Body of pancreas (tissue), 4 donors: ENCODE measurements at places on chromosomes 11 and 22.
A peak's percentile ranks its signal among the peaks of the same experiment; 100 is the strongest.

DNA sequence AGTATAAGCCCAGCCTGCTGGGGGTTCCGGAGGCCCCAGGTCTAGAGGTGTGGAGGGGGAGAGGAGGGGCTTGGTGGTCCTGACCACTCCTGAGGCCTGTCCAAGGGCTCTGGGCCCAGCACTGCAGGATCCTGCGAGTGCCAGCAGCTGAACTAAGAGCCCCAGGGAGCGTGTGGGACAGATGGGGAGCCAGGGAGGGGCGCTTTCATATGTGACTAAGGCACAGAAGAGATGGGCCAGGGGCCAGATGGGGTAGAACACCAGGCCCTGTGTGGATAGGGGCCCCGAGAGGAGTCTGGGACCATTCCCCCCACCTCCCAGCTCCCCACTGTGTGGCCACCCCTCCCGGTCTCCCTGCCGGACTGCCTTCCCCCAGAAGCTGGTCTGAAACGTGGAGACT, 18.4 kb downstream of the MAFF start:
- no peak for DNase-seq

GRCh38 chr22:16845465-16845864, 20.3 kb upstream of the XKR3 start:
- no peak for DNase-seq

DNA sequence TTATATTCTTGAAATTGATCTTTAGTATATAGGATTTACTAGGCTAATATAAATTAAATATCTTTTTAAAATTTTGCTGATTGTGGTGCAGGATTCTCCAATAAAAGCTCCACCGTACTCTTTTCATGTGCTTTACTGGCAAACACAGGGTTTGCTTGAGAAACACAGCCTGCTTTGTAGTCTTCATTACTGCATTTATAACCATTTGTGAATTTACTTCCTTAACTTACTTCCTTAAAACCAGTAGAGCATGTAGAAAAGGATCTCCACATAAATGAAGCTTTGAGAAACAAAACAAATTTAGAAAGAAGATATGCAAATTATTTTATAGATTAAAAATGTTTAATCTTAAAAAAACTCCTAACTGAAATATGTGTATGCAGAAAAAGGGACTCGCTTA, 28.8 kb downstream of the SWAP70 start:
- DNase-seq = no peak

DNA sequence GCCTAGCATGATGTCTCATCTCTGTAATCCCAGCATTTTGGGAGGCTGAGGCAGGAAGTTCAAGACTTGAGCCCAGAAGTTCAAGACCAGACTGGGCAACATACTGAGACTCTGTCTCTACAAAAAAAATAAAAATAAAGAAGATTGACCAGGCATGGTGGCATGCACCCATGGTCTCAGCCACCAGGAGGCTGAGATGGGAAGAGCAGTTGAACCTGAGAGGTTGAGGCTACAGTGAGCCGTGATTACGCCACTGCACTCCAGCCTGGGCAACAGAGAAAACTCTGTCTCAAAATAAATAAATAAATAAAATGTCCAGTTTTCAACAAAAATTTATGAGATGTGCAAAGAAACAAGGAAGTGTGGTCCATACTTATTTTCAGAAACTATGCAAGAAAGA, 28.3 kb downstream of the EFCAB6 start:
- DNase-seq = no peak

GRCh38 chr22:22386602-22387385, 121.7 kb downstream of the ZNF280B start:
- DNase-seq = no peak

DNA sequence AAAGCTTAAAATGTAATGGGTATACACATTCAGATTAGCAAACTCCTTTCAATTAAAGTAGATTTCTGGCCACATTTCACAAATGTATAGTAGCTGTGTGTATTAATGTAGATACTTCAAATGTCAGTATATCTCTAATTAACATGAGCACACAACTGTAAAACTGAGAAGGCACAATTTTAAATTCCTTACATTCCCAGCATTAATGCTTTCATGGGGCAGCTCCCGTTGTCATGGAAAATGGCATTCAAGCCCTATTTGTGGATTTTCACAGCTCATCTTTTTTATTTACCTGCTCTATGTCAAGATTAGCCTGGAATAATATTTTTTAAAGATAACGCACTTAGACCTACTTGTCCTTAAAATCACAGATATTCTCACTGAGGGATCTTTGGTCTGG, 113.6 kb upstream of the SOX6 start:
- DNase-seq = no peak

GRCh38 chr22:20584029-20584871, 76.8 kb downstream of the MED15 start:
- DNase-seq = no peak

DNA sequence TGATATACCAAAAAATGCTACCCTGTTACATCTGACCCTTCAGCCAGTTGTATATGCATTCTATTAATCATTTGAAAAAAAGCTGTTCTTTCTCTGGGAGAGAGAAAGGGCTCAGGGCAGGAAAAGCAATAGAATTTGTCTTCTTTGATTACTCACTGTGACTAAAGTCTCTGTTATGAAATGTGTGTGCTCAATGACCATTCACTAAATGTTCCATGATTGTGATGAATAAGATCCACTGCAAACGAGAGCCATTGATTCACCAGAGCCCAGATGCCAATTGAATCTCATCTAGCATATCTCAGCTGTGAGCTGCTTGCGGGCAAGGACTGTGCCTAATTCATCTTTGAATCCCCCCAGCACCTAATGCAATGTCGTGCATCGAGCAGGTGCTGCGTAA, 184.3 kb downstream of the OPCML start:
- DNase-seq = no peak

DNA sequence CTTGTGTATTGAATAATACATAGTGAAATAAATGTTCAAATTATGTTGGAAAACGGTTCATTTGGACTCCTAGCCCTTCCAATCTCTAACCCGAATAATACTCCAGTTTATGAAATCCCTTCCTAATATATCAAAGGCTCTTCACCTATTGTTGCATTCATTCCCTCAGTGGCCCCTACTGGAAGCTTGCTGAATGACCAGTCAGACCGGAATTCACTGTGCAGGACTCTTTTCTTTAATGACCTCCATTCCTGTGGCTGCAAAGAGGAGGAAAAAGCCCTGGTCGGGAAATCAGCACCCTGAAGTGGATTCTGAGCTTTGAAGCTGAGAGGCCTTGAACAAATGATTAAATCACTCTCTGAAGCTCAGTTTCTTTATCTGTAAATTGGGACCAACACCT, 19.1 kb upstream of the RCN1 start:
- no peak for DNase-seq

- DNase-seq = no peak
Measured at GRCh38 chr11:37721485-37721884, 1123.4 kb upstream of the RAG2 start.

GRCh38 chr11:71538666-71538990, 803 bp downstream of the KRTAP5-8 start:
- no peak for DNase-seq

- DNase-seq = no peak
Measured at GRCh38 chr11:5610446-5610845, 14.0 kb downstream of the TRIM6 start.

DNA sequence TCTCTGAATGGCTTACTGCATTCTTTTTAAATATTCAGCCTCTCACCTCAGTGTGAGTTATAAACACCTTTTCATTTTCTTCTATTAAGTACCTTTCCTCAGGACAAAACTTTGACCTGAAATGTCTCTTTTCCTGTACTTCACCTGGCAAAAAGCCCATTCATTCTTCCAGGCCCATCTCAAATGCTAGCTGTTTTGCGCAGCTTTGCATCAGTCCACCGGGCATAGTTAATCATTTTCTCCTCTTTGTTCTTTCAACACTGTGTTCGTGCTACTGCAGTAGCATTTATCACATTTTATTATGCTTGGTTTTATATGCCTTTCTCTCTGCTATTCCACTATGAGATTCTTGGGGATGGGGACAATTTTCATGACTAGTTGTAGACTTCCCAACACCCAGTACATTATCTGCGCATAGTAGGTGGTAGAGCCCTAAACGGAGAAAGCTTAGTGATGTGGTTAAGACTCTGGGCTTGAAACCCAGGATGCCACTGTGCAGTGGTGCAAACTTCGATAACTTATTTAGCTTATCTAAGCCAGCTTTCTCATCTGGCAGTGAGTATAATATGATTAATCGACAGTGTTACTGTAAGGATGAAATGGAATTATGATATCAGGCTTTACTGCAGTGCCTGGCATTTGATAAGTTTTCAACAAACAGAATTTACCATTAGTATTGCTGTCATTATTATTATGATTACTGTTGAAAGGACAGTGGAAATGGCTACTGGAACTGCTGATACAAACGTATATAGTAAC, 695.7 kb downstream of the NELL1 start:
- no peak for DNase-seq

- no peak for DNase-seq
Measured at GRCh38 chr11:46894961-46895360, 23.4 kb downstream of the LRP4 start.

- DNase-seq = no peak
Measured at GRCh38 chr11:115267871-115268270, 236.3 kb downstream of the CADM1 start.

DNA sequence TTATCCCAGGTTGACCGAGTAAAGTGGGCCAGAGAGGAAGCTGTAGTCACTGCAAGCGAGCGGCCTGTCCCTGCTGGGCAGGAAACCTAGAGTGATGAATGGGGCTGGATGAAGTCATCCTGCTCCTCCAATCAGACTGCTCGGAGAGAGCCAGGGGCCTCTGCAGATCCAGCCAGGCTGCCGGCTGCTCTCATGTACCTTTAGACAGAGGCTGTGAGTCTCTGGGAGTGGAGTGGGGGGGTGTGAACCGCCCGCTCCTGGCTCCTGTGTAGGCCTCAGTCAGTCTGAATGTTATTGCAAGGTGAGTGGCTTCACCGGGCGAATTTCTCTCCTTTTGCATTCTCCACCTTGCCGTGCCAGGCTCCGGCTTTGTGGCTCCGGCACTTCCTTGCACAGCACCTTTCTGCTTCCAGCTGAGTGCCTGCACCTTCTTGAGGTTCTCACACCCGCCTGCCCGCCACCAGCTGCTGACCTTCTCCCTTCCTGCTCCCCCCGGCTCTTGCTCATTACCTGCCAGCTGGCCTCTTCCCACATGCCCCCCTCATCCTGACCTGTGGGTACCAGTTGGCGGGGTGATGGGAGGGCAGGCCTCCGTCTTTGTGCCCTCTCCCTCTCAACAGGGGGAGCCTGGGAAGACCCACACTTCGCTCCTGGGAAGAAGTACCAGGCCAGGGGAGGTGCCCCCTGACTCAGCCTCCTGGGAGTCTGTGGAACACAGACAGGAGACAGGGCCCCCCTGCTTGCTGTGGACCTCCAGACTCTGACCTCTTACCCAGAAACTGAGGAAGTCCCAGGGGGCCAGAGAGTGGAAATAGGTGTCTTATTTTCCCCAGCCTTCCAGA, 79.9 kb downstream of the GRAMD1B start:
- peak; percentile 20 for DNase-seq

- no peak for DNase-seq
Measured at GRCh38 chr11:123438131-123438627, 8.1 kb downstream of the GRAMD1B start.

GRCh38 chr11:76303399-76303798, 77.5 kb downstream of the THAP12 start:
- DNase-seq = no peak

DNA sequence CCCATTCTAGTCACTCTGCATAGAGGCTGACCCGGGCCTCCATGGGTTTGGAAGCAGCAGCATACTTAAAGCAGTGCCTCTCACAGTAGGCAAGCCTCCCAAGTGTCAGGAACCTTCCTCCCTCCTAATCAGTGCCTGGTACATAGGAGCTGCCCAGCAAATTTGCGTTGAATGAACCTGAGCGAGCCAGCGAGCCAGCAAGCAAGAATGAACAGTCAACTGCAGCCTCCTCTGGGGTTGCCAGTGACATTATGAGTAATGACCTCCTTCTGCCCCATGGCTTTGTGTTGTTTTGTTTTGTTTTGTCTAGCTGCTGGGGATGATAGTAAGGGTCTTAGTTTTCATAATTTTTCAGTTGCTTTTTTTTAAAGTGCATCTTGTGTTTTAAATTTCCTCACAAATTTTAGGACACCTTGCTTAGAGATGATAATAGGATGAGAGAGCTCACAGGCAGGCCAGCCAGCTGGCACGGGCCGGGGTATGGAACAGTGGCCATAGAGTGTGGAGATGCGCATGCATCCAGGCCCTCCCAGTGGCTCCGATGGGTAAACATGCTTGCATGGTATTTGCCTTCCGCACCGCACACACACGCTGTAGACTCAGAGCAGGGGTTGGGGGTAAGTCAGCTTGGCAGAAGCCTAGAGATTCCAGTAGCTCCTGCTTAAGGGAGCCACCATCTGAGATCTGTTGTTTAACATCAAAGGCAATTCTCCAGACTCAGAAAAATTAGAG, 36.1 kb downstream of the TTC12 start:
- DNase-seq = no peak

GRCh38 chr11:119509969-119510401, 87.0 kb upstream of the THY1 start:
- no peak for DNase-seq

DNA sequence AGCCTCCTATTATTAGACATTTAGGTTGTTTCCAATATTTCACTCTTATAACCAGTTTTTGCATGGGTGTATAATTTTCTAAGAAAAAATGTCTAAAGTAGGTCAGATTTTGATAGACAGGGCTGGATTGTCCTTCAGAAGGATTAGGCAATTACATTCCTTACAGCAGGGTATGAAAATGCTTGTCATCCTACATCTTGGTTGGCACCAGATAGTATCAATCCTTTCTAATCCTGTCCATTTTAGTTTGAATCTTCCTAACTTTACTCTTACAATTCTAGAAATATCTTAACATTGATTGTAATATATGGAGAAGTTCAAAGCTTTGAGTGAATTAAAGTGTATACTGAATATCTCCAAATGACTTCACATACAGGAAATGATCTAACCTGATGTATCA, 63.0 kb upstream of the ZBED5 start:
- DNase-seq = no peak

DNA sequence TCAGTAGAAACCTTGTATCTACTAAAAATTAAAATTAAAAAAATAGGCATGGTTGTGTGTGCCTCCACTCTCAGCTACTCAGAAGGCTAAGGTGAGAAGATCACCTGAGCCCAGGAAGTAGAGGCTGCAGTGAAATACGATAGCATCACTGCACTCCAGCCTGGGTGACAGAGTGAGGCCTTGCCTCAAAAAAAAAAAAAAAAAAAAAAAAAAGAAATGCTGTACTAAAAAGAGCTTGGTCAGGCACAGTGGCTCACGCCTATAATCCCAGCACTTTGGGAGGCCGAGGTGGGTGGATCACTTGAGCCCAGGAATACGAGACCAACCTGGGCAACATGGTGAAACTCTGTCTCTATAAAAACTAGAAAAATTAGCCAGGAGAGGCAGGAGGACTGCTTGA, 36.5 kb downstream of the SBF2 start:
- DNase-seq = no peak

DNA sequence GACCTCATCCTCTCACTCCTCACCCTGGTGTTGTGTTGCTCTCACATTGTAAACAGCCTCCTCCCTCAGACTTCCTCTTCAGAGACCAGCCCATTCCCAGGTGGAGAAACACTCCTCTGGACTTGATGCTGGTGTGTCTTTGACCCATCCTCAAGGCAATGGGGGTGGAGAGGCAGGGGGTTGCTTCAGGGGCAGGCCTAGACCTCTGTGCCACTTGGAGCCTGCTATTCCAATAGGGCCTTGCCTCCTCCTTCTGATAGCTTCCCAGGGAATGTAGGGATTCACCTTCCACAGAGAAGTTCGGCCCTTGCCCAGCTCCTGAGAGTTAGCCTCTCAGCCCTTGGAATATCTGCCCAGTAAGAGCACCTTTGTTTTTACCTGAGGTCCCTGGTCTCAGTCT, 606.6 kb upstream of the CADM1 start:
- DNase-seq = no peak
